ENCODE measurements at places on chromosomes 5 and 9. TPM values are rescaled to one million over a fixed set of nuclear protein-coding genes. Genes with fewer than 3 reads are reported as not detected.

SLC27A6 gene
- total RNA-seq: 0.18 TPM

NIM1K gene
- under 0.01 TPM for total RNA-seq

SSNA1 gene
- 154 TPM for total RNA-seq

DAB2IP gene
- total RNA-seq: 10.7 TPM

TRAPPC13 gene
- 20.2 TPM for total RNA-seq

PCSK1 gene
- total RNA-seq: 0.58 TPM

KIF12 gene
- not detected for total RNA-seq

KIF4B gene
- under 0.01 TPM for total RNA-seq

INSL4 gene
- total RNA-seq: not detected

PLAC8L1 gene
- total RNA-seq: not detected

SLC25A2 gene
- total RNA-seq: under 0.01 TPM

GPR21 gene
- not detected for total RNA-seq
